IMR-90 (cell line): ENCODE measurements at places on chromosomes 12 and 14.

- no peaks in the 10 kb centered on the region; the same call in 1 of the 2 replicates for H3K27me3 ChIP-seq
- peak; percentile 66 for DNase-seq
- H3K27ac ChIP-seq = no peak overlapping the region
- no peaks in the 10 kb centered on the region for H3K4me1 ChIP-seq
These were observed 105.9 kb upstream of the BCAT1 start for GRCh38 chr12:25054783-25055144.

DNA sequence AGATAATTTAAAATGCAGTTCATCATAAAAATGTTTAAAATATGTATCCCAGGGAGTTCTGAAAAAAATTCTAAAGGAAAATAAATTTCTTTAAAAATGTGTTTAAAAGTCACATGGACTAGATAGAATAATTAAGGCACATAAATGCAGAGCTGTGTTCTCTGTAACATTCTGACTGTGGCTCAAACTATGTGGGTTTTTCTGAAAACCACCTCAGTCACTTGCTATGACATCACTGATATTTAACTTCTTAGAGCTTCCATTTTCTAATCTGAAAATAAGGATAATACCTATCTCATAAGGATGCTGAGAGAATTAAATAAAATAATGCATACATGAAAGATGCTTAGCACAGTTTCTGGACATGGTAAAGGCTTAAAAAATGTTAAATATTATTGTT is 107.3 kb downstream of the SLC41A2 start:
- H3K4me1 ChIP-seq = peaks cover 3% of the 10 kb centered on the region
- H3K27me3 ChIP-seq = no peaks in the 10 kb centered on the region
- H3K36me3 ChIP-seq = no peaks in the 10 kb centered on the region
- no peak overlapping the region for H3K4me3 ChIP-seq

- DNase-seq = peak; percentile 73
- H3K4me1 ChIP-seq = no peaks in the 10 kb centered on the region
- H3K27me3 ChIP-seq = peaks cover 19% of the 10 kb centered on the region
- H3K27ac ChIP-seq = no peak overlapping the region
These were observed 135.3 kb downstream of the PRKCH start for GRCh38 chr14:61456720-61457119.

- no peaks in the 10 kb centered on the region for H3K4me1 ChIP-seq
- no peak overlapping the region for H3K4me3 ChIP-seq
- no peak overlapping the region for H3K27ac ChIP-seq
- no peaks in the 10 kb centered on the region for H3K36me3 ChIP-seq
These were observed 162.2 kb downstream of the ADGRD1 start for GRCh38 chr12:131115766-131116467.

DNA sequence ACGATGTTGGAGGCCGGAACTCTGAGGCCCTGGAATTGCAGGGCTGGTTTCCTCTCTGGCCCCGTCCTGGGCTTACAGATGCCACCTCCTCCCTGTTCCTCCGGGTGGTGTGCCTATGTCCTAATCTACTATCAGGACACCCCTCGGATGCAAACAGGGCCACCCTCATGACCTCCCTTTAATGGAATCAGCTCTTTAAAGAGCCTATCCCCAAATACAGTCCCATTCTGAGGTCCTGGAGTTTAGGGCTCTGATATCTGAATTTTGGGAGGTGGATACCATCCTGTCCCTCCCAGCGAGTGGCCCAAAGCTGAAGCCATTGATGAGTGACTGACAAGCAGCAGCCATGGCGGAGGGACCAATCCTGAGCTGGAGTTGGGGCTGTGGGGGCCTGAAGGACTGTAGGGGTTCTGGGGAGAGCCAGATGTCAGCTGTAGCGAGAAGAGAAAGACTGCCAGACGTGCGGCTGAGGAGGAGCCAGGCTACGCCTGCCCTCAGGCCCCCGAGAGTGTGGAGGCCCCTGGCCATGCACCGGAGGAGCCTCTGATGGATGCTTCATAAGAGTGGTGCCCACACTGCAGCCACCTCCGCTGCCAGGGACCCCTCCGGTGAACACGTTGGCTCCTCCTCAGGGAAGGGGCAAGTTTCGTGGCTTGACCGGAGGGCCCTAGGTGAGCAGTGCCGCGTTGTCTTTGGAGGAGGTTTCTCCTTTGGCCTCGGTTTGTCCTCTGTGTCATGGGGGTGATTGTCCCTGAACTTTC is 100.2 kb downstream of the KIF26A start:
- H3K36me3 ChIP-seq = no peaks in the 10 kb centered on the region
- H3K4me1 ChIP-seq = no peaks in the 10 kb centered on the region
- no peaks in the 10 kb centered on the region for H3K27me3 ChIP-seq
- no peak overlapping the region for H3K4me3 ChIP-seq

GRCh38 chr14:99408286-99408970 is 72.2 kb downstream of the SETD3 start:
- no peak overlapping the region for H3K4me3 ChIP-seq
- no peaks in the 10 kb centered on the region; the same call in 1 of the 2 replicates for H3K4me1 ChIP-seq
- DNase-seq = no peak
- no peak overlapping the region for H3K27ac ChIP-seq
- no peaks in the 10 kb centered on the region for H3K27me3 ChIP-seq

GRCh38 chr14:72513965-72514659 is 379.8 kb downstream of the DPF3 start:
- no peaks in the 10 kb centered on the region for H3K36me3 ChIP-seq
- H3K4me3 ChIP-seq = no peak overlapping the region
- H3K4me1 ChIP-seq = peaks cover 5% of the 10 kb centered on the region
- no peak overlapping the region for H3K27ac ChIP-seq
- peaks cover 24% of the 10 kb centered on the region for H3K27me3 ChIP-seq

DNA sequence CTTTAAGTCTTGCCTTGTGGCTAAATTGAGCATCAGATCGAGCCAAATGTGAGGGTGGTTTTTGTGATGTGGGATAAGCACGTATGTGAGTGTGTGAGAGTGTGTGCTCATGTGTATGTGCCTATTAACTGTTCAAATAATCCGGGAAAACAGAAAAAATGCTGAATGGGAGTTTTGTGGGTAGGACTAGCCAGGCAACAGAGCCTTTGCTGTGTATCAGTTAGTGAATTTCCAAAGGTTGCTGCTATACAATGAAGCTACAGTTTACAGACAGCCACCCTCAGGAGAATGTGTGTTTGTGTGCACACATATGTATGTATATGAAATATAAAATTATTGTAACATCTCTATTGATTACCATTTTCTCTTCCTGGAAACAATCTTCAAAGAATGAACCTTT is 154.0 kb downstream of the SOX5 start:
- no peaks in the 10 kb centered on the region for H3K27me3 ChIP-seq
- H3K4me1 ChIP-seq = no peaks in the 10 kb centered on the region
- no peak for DNase-seq
- H3K36me3 ChIP-seq = no peaks in the 10 kb centered on the region
- H3K27ac ChIP-seq = no peak overlapping the region

- H3K36me3 ChIP-seq = no peaks in the 10 kb centered on the region
- peaks cover 22% of the 10 kb centered on the region for H3K4me1 ChIP-seq
- no peaks in the 10 kb centered on the region for H3K27me3 ChIP-seq
- DNase-seq = peak; percentile 100
These were observed 192.6 kb upstream of the HMGA2 start for GRCh38 chr12:65631621-65632111.

GRCh38 chr12:124545508-124546418 is 21.6 kb downstream of the NCOR2 start:
- no peaks in the 10 kb centered on the region for H3K36me3 ChIP-seq
- H3K27me3 ChIP-seq = no peaks in the 10 kb centered on the region
- peak; percentile 43 for DNase-seq

DNA sequence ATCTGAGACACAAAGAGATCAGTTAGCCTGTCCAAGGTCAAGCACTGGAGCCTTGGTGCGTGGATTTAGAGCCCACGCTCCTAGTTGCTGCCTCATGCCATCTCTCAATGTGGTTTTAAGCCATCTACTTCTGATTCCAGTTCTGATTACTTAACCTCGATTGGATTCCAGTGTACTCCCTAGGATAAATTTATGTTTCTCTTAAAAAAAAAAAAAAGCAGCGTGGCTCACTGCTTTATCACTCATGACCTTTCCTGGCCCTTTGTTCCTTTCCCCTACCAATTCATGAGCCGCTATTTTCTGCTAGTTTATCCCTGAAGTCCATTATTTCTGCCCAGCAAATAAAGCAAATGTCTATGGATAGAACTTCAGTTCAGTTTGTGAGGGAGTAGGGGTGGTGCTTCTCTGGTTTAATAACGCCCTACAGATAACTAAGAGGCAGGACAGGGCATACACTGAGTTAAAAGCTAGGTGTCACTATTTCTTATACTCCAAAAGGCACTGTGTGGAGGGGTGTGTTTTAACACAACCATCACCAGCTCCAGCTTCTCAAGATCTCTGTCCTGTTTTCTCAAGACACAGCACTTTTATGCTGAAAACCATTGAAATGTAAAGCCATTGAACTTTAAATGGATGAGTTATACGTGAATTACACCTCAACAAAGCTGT is 9.8 kb upstream of the PARP11 start:
- DNase-seq = peak; percentile 19
- H3K4me3 ChIP-seq = no peak overlapping the region
- peaks cover 1% of the 10 kb centered on the region; the same call in 1 of the 2 replicates for H3K4me1 ChIP-seq
- no peak overlapping the region for H3K27ac ChIP-seq
- no peaks in the 10 kb centered on the region for H3K36me3 ChIP-seq
- peaks cover 16% of the 10 kb centered on the region for H3K27me3 ChIP-seq

- H3K27me3 ChIP-seq = no peaks in the 10 kb centered on the region
- no peaks in the 10 kb centered on the region for H3K36me3 ChIP-seq
- peak overlapping the region; percentile 83 for H3K4me3 ChIP-seq
- peak overlapping the region; percentile 42 for H3K27ac ChIP-seq
These were observed 82.6 kb upstream of the HMGA2 start for GRCh38 chr12:65741656-65742017.

GRCh38 chr12:132158677-132159554 is 14.7 kb downstream of the NOC4L start:
- H3K27me3 ChIP-seq = peaks cover 4% of the 10 kb centered on the region; the same call in 1 of the 2 replicates
- H3K36me3 ChIP-seq = peaks cover 10% of the 10 kb centered on the region
- H3K27ac ChIP-seq = no peak overlapping the region
- H3K4me3 ChIP-seq = no peak overlapping the region

DNA sequence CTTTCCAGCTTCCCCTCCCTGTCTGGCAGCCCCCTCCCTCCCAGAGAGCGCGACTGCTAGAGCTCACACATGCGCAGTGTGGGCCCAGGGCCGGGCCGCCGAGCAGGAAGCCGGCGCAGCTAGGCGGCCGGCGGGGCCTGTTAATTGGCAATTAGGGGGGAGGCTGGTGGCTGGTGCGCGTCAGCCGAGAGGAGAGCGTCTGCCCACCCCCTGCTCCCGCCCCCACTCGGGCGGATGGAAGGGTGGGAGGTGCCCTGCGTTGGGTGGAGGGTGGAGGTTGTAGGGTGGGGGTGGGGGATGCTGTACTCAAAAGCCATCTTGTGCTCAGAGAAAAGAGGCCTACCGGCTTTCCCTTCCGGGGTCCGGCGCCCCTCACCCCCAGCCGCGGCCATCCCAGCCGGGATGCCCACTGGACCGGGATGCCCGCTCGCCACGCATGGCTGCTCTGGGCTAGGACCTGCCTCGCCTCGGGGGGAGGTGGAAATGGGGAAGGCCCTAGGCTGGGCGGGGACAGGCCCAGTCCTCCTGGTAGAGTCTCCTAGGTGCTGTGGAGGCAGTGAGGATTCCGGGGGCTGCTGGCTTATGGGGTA is 9.2 kb downstream of the HOXC8 start:
- DNase-seq = peak; percentile 33
- H3K4me1 ChIP-seq = no peaks in the 10 kb centered on the region
- H3K27ac ChIP-seq = no peak overlapping the region; the same call in 1 of the 2 replicates
- no peaks in the 10 kb centered on the region for H3K36me3 ChIP-seq

DNA sequence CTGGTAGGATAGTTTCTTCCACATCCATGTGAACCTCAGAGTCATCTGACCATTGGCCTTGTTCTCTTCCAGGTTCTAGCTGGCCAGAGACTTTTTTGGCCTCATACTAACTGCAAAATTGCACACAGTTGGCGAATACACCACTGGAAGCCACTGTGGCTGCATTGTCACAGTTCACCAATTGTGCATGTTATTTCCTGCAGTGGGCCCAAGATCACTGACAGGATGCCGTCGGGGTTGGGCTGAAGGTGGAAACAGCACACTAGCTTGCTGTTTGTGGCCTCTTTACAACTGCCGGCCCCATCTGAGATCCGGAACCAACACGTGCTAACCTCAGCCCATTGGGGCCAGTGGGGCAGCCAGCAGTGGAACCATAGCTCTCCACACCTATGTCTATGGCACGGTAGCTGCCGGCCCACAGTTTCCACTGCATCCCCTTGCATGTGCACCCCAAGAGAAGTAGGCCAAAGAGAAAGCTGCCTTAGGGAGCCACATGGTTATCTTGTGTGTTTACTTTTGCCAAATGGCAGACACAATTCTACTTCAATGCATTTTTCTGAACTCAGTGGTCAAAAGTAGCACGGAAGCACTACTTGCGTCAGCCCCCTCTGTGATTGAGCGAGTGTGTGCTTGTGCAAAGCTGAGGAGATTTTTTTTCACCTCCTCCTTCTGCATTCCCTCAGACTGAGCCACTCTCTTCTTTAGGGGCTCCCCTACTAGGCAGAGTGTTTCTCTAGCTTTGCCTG is 464.0 kb downstream of the RAD51B start:
- no peaks in the 10 kb centered on the region for H3K36me3 ChIP-seq
- no peak for DNase-seq
- no peak overlapping the region for H3K27ac ChIP-seq

- peak overlapping the region; percentile 100 for H3K4me3 ChIP-seq
- H3K36me3 ChIP-seq = peaks cover 16% of the 10 kb centered on the region
- peaks cover 40% of the 10 kb centered on the region for H3K4me1 ChIP-seq
- peak overlapping the region; percentile 88 for H3K27ac ChIP-seq
These were observed 678 bp downstream of the INF2 start for GRCh38 chr14:104689881-104690711.

GRCh38 chr12:28253161-28253641 is 62.9 kb downstream of the CCDC91 start:
- peak; percentile 43 for DNase-seq
- H3K27ac ChIP-seq = no peak overlapping the region
- H3K36me3 ChIP-seq = no peaks in the 10 kb centered on the region; the same call in 1 of the 2 replicates
- H3K27me3 ChIP-seq = no peaks in the 10 kb centered on the region
- H3K4me3 ChIP-seq = no peak overlapping the region

DNA sequence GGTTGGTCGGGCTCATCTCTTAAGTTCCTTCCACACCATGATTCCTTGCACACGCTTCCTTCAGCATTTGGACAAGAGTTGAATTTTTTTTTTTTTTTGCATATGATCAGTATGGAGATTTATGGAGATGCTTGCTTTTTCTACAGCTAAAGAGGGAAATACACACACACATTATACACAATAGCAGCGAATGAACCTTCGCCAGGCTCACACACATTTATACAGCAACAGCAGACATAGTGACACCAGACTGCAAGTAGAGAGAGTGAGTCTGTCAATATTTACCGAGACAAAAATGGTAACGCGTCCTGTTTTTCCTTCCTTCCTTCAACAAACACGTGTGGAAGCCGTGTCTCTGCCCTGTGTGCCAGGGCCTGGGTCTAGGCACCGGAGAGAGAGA is 897.9 kb downstream of the BCL11B start:
- H3K27me3 ChIP-seq = no peaks in the 10 kb centered on the region
- no peak for DNase-seq
- H3K27ac ChIP-seq = no peak overlapping the region
- no peaks in the 10 kb centered on the region for H3K36me3 ChIP-seq

DNA sequence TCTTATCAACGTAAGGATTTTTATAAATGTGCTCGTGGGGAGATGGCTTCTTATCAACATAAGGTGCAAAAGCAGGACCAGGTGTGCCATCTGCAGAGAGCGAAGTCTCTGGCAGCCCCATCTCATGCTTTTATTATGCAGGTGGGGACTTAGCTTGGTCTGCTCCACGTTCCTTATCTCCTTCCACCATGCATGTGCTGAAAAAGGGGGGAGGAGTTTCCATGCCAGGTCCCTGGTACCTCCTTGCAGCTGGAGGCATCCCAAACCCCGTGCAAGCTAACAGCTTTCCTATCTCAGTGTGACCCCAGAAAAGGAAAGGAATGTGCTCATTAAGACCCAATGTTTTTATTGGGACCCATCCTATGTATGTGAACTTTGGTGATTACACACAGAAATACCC is 608.5 kb downstream of the TMEM121 start:
- no peaks in the 10 kb centered on the region for H3K36me3 ChIP-seq
- H3K27ac ChIP-seq = no peak overlapping the region
- no peak for DNase-seq
- H3K4me1 ChIP-seq = no peaks in the 10 kb centered on the region
- no peak overlapping the region for H3K4me3 ChIP-seq
- no peaks in the 10 kb centered on the region for H3K27me3 ChIP-seq
